ENCODE measurements at places on chromosomes 4 and X. TPM values are rescaled to one million over a fixed set of nuclear protein-coding genes. Genes with fewer than 3 reads are reported as not detected.

DDX53 gene
- total RNA-seq: not detected

CAPN6 gene
- total RNA-seq: 0.26 TPM

GRIA2 gene
- total RNA-seq: 29.2 TPM

PROM1 gene
- total RNA-seq: 0.18 TPM

- DNase-seq: no peak
Measured at GRCh38 chrX:71198066-71198465, 25.0 kb upstream of the GJB1 start.

DNA sequence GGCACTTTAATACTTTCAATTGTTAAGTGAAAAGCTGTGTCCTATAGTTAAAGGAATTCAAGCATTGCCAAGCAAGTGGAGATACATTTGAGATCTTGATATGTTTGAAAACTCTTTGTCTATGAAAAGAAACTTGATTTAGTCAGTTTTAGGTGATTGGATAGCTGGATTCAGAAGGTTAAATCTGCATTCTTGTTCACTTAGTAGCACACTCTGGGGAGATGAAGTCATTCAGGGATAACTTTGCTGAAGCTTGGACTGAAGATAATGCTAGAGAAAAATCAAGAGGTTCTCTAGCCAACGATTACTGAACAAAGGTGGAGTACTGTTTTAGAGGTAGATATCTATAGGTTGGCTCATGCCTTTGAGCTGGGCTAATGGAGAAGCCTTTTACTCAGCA, 90.6 kb downstream of the DCAF8L2 start:
- DNase-seq: no peak

- no peak for DNase-seq
Measured at GRCh38 chr4:186851291-186852072, 127.8 kb upstream of the FAT1 start.

DNA sequence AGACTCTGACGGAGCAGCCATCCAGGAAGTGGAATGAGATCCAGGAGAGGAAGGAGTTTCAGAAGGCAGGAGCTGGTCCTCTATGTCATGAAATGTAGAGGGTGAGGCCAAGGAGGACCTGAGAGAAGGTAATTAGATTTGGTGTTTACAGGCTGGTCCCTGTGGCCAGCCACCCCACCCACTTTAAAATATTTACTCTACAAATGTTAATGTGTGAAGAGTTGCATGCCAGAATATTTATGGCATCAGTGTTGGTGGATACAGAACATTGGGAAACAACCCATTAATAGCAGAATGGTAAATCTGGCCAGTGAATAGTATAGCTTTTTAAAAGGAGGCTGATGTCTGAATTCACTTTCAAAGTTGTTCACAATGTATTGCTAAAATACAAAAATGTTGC, 17.6 kb downstream of the TMEM164 start:
- DNase-seq: no peak

DNA sequence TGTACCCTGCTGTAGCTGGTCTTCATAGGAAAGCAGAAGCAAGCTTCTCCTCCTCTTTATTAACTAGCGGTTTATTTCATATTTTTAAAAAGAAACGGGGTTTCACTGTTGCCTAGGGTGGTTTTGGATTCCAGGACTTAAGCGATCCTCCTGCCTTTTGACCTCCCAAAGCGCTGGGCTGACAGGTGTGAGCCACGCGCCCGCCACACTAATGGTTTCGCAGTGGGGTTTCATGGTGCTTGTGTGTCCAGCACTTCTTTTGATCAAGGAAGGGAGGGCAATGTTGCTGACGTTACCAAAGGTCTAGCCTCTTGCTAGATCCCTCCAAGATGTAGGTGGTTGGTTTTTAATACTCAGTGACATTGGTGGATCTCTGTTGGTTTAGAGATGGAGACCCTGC, 1.4 kb downstream of the MAEA start:
- DNase-seq: no peak
